Vagina (tissue), 2 donors: ENCODE measurements at places on chromosomes 5 and 9. TPM values are rescaled to one million over a fixed set of nuclear protein-coding genes. Genes with fewer than 3 reads are reported as not detected.

DNA sequence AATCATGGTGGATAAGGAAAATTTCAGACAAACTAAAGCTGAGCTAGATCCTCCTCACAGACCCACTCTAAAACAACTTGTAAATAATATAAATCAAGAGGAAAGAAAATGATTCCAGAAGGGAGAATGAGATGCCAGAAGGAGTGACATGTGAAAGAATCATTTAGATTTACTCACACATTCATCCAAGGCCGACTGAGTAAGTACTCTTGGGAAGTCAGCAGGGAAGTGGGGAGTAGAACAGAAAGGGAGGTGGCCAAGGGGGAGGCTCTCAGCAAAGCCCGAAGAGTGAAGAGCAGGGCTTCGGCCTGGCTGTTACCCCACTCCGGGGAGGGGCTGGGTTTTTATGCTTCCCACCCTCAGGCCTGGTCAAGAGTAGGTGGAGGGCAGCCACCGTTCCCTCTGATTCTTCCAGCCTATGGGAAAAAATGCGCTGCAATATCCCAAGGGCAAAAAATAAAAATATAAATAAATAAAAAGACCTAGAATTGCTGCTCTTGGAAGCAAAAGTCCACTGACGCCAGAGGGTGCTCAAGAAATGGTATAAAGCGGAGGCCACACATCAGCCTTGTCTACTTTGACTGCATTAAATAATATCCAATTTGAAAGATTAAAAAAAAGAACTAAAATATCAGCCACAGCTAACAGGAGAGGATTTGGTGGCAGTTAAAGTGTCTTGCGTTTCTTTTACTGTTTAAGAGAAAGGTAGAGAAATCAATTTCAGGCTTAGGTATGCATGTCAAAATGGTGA is 110.2 kb upstream of the COL5A1 start:
- no peak for DNase-seq

DNA sequence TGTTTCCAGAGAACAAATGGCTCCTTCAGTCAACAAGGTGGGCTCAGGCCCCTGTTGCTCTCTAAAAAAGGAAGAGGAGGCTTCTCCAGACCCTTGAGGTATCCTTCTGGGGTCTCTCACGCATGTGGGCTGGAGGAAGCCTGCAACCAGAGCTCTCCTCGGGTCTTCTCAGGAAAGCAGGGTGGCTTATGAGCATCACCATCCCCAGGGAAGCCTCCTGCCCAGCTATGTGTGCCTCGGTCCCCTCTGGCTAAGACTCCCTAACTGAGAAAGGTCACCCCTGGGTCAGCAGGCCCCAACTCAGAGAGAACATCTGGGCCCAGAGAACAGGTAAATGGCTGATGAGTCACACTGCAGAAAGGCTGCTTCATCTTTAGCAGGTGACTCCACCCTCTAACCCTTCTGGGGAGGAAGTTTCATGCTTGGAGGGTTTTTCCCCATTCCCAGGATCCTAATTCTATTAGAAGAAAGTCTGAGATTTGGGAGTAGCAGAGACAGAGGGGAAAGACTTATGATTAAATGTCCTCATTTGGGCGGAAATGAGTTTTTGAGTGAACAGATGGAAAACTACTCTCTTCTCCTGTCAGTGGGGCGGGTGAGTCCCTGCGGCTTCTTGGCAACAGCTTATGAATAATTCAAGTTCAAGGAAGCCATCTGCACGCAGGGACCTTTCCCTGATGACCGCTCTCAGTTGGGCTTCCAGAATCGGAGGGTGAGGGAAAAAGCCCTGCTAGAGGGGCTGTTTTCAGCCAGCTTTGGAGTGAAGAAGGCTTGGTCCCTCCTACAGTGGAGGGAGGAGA is 41.9 kb downstream of the TGFBI start:
- no peak for DNase-seq

- DNase-seq = no peak
Observed at GRCh38 chr5:73471654-73472053, 23.1 kb upstream of the FOXD1 start.

- DNase-seq = no peak
Observed at GRCh38 chr5:8845296-8845695, 700.6 kb downstream of the SEMA5A start.

The CYLC2 gene
- total RNA-seq = not detected
